ENCODE measurements at places on chromosomes 1 and 21.

- DNase-seq, result no peak
These were observed 2.2 kb downstream of the ITSN1 start for GRCh38 chr21:33644383-33645074.

- no peak for DNase-seq
These were observed 26.8 kb downstream of the IFFO2 start for GRCh38 chr1:18929686-18930085.

GRCh38 chr1:192053531-192053971 is 104.7 kb upstream of the RGS18 start:
- DNase-seq, result no peak

DNA sequence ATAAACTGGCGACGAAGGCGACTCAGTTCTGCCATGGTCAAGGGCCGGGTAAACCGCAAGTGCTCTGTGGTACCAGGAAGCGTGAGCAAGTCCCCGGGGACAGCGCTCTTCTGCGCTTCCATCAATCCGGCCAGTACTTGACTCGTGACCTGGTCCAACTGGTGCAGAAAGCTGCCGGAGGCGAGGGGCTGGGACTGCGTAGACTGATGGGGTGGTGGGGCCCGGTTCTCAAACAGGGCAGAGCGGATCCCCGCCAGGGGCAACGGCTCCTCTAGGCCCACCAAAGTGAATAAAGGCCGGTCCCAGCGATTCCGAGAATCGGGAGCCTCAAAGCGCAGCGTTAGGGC is 852 bp downstream of the KTI12 start:
- peak; percentile 2 for DNase-seq

DNA sequence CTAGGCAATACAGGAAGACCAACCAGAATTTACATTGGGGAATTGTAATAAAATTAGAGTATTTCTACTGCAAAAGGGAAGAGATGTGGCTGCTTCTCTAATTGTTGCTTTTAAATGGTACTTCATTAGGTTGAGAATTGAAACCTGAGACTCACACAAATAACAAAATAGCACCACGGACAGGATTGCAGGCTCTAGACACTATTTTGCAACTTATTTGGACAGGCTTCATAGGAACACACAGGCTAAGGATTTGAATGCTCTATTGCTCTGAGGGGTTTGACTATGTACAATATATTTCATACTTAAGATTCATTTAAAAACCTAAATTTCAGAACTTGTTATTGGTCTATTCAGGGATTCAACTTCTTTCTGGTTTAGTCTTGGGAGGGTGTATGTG is 79.6 kb downstream of the ATP1B1 start:
- no peak for DNase-seq

DNA sequence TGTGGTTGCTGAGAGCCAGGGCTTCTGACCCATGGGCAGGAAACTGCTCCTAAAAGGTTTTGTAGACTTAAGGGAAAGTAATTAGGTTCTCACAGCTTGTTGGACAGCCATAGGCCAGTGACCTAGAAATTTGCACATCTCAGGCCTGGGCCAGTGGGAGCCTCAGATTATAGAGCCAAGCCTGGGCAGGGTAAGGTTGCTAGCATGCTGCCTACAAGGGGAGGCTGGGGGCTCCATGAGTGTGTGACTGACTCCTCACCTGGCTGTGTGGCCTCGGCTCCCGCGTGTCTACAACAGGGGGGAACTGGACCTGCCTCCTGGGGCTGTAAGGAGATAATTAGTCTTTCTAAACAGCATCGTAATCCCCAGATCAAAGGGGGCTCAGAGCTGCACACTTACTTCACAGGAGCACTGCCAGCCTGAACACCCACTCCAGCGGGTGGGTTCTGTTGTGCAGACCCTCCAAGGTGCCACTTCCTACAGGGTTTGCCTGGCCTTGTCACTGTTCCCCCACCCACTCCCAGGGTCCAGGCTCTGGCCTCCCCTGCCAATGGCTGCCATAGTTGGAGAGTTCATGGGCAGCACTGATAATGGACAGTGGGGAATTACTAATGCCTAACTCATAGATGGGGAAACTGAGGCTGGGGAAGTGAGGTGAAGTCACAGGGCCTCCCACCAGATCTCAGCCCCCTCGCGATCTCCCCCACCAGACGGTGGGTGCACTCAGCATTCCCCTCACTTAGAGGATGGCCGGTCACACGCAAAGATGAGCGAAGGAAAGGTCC is 230.4 kb upstream of the TMEM51 start:
- DNase-seq, result no peak
